Activated CD4-positive, alpha-beta T cell treated with anti-CD3 and anti-CD28 coated beads, Interleukin-2, amount 50 U/mL, for 16 hours (primary cell): ENCODE measurements at places on chromosomes 7 and 10.

DNA sequence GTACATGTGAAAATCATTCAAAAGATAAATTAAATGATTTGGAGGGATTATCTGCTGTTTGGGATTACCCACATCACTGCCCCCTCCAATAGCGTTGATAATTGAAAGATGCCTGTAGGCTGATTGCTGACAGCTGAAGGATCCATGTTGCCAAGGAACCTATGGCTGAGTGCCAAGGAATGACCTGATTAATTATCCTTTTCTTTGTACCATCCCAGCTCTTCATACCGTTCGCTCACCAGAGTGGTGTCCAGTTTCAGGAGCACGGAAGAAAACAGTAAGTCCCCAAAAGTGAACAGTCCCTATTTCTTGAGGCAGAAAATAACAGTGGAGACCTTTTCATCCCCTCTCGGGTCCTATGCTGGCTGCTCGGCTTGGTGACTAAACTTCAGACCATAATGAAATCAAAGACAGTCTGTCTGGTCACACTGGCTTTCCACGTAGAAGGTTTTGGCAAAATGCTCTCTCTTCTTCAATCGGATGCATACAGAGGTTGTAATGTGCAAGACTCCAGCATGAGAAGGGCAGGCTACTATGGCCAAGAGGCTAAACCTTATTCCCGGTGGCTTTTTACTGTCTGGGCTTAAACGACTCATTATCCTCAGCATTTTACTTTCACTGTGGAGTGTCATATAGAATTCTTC lies 108.8 kb downstream of the SPAG6 start:
- DNase-seq: no peak

DNA sequence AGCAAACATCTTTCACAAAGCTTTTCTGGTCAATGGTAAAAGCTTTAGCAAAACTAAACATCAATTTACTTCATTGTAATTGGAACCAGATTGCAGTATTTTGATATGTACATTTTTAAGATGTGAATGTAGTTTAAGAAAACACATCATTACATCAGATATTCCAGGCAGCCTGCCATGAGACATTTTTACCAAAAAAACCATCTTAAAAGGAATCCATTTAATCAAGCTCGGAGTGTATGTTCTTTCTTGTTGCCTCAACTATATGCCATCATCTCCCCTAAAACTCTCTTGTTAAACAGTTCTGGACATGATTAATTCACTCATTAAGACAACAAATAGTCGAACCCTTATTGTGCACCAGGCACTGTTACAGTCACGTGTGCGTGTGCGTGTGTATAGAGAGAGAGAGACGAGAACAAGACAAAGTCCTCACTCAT lies 97.5 kb downstream of the UBE2H start:
- DNase-seq: no peak

- no peak for DNase-seq
Measured at GRCh38 chr10:4807761-4808507, 18.1 kb upstream of the AKR1E2 start.

DNA sequence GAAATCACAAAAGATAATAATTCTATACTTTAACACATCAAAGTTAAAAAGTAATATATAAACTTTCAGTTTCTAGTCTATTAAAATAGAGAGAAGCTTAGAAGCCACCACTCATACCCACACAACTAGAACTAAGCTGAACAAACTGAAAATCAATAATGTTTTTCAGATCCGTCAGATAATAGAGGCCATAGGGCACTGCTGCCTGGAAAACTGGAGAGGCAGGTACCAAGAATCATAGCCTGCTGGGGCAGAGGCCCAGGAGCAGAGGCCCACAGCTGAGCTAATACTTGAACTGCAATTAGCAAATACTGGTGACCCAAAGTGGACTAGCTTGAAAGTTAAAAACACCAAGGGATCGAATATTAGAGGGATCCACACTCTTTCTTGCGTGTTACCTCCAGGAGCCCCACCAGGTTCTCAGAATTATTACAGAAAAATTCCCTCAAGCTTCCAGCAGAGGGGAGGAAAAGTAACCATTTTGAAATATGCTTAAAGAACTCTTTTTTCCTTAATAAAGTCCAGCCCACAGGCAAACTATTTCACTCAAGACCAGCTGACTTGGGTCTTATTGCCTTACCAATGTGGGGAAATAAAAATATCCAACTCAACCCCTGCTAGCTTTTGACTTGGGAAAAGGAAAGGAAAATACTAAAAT lies 774.1 kb upstream of the IGFBP3 start:
- DNase-seq: no peak

GRCh38 chr10:53430127-53430891 lies 657.7 kb upstream of the MBL2 start:
- no peak for DNase-seq

DNA sequence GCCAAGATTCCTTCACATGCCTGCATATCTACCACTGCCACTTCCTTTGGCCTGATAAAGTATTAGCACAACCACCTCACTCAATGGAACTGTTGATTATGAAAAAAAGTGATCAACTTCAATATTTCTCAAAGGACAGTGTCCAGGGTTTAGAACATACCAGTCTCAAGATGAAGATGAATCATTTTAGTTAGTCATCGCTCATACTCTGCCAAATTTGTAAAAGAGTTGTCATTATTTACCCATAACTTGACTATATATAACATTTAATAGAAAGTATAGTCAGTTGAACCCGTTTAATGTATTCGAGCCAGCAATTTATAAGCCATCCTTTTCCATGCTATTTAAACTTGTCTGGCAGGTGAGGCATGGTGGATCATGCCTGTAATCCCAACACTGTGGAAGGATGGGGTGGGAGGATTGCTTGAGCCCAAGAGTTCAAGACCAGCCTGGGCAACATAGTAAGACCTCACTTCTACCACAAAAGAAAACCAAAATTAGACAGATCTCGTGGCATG lies 33.2 kb downstream of the SPAM1 start:
- DNase-seq: no peak

- no peak for DNase-seq
Measured at GRCh38 chr10:103492655-103493261, 747 bp upstream of the NEURL1 start.

DNA sequence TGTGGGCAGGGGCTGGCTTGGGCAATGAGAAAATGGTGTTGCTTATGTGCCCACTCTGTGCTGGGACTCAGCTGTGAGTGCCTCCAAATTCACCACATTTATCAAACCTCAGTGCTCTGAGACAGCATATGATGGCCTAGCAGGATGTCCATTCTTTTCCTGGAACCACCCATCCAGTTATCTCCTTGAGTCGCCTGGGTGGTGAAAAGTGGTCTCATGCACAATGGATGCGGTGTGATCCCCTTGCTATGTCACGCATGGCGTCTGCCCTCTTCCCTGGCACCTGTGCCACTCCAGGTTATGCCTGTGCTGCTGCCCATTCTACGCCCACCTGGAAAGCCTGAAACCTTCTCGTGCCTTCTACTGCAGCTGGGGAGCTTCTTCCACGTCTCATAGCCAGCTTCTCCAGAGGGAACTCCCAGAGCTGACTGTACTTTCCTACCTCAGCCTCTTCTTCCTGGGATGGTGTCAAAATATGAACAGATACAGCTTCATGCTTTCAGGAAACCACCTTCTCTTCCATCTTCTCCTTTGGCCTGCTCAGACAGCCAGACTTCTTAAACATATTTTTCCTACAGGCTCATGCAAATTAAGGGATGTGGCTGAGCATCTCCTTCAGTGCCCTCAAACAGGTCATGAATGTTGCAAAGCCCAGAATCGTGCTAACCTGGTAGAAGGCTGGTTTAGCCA lies 147.3 kb downstream of the PFKFB3 start:
- no peak for DNase-seq

DNA sequence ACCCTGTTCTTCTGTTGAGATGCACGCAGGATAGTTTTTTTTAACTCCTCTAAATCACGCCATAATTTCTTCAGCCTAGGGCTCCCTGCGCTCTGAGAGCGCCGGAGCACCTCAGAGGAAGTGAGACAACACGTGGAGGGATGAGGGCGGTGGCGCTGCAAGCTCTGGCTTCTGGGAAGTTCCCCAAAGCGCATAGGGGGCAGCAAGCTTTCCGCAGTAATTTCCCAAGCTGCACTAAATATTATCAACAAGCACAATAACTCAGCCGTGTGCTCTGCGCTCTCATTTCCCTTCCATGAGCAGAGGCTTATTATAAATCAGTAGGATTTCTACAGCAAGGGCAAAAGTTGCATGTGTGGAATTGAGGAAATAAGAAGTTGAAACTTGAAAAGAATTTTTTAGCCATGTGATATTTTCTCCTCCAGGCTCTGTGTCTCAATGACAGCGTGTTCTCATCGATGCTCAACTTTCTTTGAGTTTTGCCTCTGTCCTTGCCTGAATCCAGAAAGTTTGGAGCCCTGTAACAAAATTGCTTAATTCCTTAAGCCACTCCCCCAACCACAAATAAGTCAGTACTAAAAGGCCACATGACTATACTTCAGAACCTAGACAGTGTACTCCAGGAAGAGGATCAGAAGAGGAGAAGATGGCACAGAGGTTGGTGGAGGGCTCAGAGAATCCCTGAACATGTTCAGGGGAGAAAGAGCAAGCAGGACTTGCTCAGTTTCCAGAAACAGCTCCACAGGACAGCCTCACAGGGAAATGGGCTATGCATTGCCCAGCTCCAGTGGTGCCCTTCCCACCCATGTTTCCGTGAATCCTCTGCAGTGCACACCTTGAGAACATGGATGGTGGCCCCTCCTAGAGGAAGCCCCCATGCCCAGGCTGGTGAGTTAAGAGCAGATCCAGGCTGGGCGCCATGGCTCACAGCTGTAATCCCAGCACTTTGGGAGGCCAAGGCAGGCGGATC lies 221.5 kb upstream of the GHITM start:
- DNase-seq: peak; percentile 21

DNA sequence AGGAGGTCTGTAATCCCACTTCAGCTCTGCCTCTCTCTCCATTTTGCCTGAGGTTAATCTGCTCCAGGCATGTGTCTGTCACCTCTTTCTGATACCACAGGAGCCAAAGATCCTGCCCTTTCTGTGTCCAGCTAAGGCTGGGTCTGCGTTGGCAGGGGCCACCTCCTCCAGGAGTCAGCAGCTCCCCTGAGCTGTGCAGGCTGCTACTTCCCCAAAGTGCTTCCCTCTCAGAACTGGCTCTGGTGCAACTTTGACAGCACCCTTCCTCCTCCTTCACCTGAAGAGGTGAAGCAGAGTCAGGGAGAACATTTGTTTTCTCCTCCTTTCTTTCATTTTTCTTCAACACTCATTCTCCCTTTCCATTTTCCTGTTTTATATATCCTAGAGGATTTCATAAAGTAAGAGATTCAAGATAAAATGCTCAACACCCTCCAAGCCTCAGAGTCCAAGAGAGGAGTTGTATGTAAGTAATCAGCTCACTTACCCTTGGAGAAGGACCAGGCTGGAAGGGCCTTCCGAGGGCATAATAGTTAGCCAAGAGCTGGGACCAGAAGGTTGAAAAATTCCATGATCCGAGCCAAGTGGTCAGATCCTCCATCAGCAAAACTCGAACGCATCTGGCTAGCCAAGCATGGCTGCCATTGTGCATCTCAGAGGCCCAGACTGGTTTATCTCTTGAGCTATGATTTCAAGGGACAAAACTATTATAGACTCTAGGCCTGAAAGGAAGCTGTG lies 257.3 kb downstream of the PTEN start:
- DNase-seq: no peak

DNA sequence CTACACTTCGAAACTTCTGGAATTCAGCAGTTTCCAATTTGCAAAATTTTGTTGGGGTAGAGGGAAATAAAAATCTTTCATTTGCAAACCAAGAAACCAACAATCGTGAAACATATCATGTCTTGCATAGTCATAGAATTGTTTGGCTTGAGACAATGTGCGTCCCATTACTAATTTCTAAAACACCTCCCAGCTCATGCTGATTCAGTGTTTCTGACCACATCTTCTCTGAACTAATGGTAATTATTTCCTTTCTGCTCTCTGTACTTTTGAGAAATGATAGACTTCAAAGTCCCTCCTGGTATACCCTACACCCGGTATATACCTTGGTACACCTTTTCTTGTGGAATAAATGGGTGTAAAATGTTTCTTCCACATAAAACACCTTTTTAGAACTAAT lies 41.8 kb upstream of the TSPAN13 start:
- peak; percentile 67 for DNase-seq

DNA sequence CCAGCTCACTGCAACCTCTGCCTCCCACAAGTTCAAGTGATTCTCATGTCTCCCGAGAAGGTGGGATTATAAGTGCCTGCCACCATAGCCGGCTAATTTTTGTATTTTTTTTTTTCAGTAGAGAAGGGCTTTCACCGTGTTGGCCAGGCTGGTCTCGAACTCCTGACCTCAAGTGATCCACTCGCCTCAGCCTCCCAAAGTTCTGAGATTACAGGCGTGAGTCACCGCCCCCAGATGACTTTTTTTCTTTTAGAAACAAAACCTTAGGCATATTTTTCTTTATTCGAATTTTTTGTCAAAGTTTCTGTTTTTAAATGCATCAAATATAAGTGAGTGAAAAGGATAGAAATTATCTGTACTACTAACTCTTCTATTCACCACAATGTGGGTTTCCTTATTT lies 113.1 kb downstream of the LRRC4 start:
- DNase-seq: no peak

DNA sequence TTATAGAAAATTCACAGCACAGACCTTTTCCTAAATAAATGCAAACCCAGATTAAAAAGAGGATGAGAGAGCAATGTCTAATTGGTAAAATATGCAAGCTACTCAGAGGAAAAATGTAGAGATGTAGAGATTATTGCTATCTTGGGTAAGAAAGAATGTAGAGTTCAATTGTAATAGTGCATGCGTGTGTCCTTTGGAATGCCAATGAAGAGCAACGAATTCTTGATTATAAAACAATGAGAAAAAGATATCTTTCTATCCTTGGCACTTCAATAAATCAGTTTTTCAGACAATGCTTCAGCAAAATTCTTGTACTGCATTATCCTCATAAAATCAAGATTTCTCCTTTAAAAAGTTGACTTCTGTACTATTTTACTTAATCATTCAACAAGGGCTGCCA lies 50.9 kb downstream of the SEMA3D start:
- DNase-seq: no peak

DNA sequence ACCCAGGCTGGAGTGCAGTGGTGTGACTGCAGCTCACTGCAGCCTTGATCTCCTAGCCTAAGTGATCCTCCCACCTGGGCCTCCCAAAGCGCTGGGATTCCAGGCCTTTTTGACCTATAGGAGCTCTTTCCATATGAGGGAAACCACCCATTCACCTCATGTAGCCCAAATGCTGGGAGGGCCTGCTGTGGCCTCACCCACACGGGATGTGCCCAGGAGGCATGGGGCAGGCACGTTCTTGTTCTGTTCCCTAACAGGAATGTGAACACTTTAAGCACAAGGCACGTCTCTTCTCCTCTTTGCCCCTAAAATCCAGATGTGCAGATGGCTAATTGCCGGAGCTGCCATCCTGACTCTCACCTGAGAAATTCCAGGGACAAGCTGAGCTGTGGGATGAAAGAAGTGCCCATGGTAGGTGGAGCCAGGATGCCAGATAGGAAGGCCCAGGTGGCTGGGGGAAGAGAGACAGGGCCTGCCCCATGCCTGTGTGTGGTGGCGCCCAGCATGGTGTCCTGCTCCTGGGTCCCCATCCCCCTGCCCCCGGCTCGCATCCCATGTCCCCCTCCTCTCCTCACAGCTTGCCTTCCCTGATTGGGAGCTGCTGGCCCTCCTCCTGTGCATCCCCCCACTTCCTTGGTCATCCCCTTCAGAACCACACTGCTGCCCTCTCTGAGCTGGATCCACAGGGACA lies 17.3 kb downstream of the CAMK2B start:
- no peak for DNase-seq
